ENCODE measurements at places on chromosomes 3 and 15. TPM values are rescaled to one million over a fixed set of nuclear protein-coding genes. Genes with fewer than 3 reads are reported as not detected.

Gene CCR4
- 149 TPM for total RNA-seq

GRCh38 chr15:96354731-96355567, 24.4 kb downstream of the NR2F2 start:
- H3K4me3 ChIP-seq = no peak overlapping the region
- no peak overlapping the region for H3K27ac ChIP-seq
- peaks cover 9% of the 10 kb centered on the region for H3K4me1 ChIP-seq
- peaks cover 2% of the 10 kb centered on the region for H3K36me3 ChIP-seq
- DNase-seq = no peak

GRCh38 chr3:112115161-112115739, 17.8 kb downstream of the GCSAM start:
- peak overlapping the region; percentile 28 for H3K4me3 ChIP-seq
- DNase-seq = no peak
- H3K4me1 ChIP-seq = peaks cover 27% of the 10 kb centered on the region
- H3K36me3 ChIP-seq = no peaks in the 10 kb centered on the region

GRCh38 chr3:187986514-187986934, 167.4 kb upstream of the LPP start:
- peaks cover 21% of the 10 kb centered on the region for H3K4me1 ChIP-seq
- no peaks in the 10 kb centered on the region for H3K36me3 ChIP-seq
- peak overlapping the region; percentile 62 for H3K27ac ChIP-seq
- DNase-seq = no peak
- H3K27me3 ChIP-seq = no peaks in the 10 kb centered on the region

Measured in T-helper 17 cell (primary cell).